ENCODE measurements at places on chromosomes 1 and 21.
A peak's percentile ranks its signal among the peaks of the same experiment; 100 is the strongest.

GRCh38 chr1:187504779-187505178 lies 676.0 kb downstream of the PLA2G4A start:
- no peak for DNase-seq

DNA sequence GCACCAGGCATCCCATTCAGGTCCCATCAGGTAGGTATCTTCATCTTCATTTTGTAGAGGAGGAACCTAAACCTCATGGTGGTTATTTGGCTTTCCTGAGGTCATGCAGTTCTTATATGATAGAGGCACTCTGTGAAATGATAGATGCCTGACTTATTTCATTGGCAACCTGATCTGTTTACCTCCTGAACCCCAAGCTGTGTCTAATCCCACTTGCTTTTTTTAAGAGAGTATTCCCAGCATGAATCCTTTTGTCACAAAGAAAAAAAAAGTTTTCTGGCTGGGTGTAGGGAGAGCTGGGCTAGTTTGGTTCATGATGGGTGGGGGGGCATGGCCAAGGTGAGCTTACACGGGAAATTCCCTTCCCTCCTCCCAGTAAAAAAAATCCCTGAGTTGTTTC lies 154.2 kb downstream of the TENT5C start:
- no peak for DNase-seq

DNA sequence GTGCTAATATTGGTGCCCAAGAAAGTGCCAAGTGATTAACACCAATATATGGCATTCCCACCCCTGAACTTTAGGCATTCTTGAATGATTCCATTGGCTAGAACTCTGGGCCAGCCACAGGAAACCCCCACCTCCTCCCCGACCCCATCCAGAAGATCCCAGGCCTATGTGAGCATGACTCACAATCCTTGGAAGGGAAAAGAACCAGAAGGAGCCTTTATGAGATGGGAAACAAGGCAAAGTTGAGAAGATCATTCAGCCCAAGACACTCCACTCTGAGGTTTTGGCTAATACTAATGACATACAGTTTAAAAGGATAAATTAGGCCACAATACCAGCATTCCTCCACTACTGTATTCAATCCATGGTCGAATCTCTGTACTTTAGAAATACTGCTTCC lies 21.8 kb downstream of the ELK4 start:
- DNase-seq = no peak

- no peak for DNase-seq
Observed at GRCh38 chr1:165628147-165628822, 2.7 kb upstream of the MGST3 start.

GRCh38 chr1:68675336-68675735 lies 178.5 kb upstream of the DEPDC1 start:
- no peak for DNase-seq

GRCh38 chr21:45049714-45050344 lies 24.6 kb upstream of the ADARB1 start:
- DNase-seq = no peak

DNA sequence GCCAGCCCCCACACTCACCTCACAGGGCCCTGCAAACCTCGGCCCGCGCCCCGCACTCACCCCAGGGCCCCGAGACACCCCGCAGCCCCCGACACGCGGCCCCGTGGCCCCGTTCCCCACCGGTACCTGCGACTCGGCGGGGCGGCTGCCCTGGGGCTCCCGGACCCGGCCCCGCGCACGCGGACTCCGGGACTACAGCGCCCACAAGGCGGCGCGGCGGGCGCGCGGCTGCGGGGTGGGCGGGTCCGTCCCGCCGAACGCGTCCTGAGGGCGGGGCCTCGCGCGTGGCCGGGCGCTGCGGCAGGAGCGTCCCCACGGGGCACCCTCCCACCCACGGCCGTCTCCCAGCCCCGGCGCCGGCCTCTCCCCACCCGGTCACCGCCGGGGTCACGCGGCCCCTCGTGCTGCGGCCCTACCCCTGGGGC lies at the start of gene SLC19A1:
Gene SLC19A1 (minus strand): TSS at position 199 of the 425 bp plus-strand sequence. CDS start 4,481 bp downstream, outside the sequence.
- peak; percentile 79 for DNase-seq

GRCh38 chr21:36981049-36981391 lies 14.6 kb upstream of the HLCS start:
- no peak for DNase-seq

DNA sequence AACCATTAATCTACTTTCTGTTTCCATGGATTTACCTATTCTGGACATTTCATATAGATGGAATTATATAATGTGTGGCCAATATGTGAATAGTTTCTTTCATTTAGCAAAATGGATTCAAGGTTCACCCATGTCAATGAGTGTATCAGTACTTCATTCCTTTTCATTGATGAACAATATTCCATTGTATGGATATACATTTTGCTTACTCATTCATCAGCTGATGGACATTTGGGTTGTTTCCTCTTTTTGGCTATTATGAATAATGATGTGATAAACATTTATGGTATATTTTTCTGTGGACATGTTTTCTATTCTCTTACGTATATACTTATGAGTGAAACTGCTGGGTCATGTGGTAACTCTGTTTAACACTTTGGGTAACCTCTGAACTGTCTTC lies 97.8 kb downstream of the SCMH1 start:
- DNase-seq = no peak

DNA sequence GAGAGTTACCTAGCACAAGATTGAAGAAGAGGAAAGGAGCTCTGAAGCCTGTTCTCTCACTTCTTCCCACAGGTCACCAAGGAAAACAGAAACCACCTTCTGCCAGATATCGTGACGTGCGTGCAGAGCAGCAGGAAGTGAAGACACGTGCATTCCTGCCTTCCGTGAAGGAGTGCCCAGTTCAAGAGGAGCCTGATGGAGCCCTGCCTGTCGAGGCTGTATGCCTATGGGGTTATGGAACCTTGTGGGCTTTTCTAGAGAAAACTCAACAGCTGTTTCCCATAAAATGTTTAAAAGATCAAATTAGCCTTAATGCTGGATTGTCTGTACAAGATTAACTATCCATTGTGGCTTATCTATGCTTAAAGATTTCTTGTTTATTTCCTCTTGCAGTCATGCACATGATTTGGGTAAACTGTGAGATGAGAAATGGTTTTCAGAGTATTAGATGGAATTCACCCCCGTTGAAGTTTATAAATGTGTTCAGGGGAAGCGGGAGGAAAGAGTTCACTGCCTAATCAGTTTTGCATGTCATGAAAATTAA lies 27.8 kb downstream of the NTPCR start:
- DNase-seq = peak; percentile 11

DNA sequence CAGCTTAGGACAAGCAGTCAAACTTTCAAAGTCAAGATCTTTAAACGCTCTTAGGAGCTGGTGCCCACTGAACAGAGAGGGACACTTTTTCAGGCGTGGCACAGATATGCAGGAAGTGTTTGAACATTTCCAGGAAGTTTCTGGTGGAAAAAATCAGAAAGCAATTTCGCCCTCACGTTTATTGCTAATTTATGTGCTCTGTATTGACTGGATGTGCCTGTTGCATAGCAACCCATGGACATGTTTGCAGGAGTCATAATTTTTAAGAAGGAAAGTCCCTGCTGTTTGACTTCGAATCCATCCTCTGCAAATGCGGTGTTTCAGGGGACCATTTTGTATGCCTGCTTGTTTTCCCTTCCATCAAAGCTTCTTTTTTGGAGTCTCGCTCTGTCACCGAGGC lies 239.9 kb upstream of the IRF2BP2 start:
- DNase-seq = no peak

- DNase-seq = no peak
Observed at GRCh38 chr1:222680080-222680479, 32.2 kb downstream of the AIDA start.

DNA sequence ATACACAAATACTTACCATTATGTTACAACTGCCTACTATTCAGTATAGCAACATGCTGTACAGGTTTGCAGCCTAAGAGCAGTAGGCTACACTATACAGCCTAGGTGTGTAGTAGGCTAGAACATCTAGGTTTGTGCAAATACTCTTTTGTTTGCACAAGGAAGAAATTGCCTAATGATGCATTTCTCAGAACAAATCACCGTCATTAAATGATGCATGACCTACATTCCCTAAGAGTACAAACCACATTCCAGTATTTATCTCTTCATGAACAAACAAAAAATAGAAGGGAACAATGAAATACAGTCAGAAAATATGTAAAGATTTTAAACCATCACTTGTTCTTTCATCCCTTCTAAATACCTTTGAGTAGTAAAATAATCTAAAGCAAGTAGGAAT lies 109.7 kb upstream of the HP1BP3 start:
- DNase-seq = no peak

- no peak for DNase-seq
Observed at GRCh38 chr21:34900376-34900775, 148.7 kb downstream of the RUNX1 start.

DNA sequence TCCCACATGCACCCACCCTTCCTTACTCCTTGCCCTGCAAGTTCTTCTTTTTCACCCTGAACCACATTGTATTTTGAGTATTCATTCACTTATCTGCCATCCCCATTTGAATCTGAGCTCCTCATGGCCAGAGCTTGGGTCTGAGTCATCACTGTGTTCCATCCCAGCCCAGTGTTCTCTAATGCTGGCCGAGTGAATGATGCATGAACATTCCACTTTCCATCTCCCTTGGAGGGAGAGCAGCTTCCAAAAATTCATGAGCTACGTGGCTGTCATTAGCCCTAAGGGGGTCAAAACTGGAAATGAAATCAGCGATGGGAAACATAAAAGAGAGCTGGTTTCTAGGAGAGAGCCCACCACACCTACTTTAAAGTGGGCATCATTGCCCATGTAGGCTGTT lies 187.0 kb upstream of the USP24 start:
- DNase-seq = no peak

DNA sequence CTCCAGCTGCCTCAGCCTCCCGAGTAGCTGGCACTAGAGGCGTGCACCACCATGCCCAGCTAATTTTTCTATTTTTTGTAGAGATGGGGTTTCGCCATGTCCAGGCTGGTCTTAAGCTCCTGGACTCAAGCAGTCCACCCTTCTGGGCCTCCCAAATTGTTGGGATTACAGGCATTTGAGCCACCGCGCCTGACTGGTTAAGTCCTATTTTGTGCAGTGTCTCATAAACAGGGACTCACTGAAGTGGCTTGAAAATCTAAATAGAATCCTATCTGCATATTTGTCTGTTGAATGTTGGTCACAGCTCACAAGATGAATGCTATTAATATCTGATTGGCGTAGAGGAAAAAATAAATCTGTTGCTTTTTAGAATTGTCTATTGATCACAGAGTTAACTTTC lies 5.9 kb upstream of the CHAF1B start:
- no peak for DNase-seq

GRCh38 chr21:27408826-27409225 lies 441.9 kb upstream of the ADAMTS5 start:
- no peak for DNase-seq

GRCh38 chr1:30627994-30628393 lies 95.4 kb downstream of the MATN1 start:
- no peak for DNase-seq

DNA sequence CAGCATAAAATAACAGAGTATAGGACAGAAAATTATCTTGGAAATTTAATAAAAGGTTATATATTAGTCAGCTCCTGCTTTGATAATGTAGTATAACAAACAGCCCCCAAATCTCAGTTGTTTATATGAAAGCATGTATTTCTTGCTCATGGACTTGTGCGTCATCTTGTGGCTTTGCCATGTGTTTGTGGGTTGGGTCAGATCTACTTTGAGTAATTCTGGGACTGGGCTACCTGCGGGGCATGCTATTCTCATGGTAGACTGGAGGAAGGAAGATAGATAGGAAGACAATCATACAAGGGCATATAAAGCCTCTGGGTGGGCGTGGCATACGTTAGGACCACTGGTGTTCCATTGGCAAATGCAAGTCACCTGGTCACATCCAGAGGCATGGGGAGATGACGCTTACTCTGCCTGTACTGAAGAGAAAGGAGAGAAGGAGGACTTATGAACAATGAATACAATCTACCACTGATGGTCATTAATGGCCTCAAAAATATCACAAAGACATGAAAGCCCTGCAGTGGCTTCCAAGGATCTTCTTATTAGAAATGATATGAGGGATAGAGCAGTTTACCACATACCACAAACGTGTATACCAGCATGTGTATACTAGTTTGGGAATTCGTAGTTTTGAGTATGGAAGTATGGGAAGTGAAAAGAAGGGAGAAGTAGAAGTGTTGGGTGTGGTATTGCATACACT lies 267.0 kb downstream of the DISC1 start:
- DNase-seq = no peak

DNA sequence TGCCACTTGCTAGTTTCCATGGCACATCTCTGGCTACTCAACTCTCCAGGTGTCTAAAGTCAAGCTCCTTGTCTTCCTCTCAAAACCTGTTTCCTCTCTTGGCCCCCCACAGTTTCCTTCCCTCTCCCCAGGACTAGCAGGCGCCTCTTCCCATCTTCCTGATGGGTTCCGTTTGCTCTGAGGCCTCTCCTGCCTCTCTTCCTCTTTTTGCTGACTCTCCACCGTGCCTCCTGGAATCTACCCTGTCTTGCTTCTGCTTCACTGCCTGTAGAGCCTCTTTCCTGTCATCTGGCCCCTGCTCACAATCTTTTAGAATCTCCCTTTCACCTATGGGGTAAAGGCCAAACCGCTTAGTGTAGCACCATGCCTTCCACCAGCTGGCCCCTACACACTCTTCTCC lies 21.8 kb upstream of the LHX4 start:
- no peak for DNase-seq

DNA sequence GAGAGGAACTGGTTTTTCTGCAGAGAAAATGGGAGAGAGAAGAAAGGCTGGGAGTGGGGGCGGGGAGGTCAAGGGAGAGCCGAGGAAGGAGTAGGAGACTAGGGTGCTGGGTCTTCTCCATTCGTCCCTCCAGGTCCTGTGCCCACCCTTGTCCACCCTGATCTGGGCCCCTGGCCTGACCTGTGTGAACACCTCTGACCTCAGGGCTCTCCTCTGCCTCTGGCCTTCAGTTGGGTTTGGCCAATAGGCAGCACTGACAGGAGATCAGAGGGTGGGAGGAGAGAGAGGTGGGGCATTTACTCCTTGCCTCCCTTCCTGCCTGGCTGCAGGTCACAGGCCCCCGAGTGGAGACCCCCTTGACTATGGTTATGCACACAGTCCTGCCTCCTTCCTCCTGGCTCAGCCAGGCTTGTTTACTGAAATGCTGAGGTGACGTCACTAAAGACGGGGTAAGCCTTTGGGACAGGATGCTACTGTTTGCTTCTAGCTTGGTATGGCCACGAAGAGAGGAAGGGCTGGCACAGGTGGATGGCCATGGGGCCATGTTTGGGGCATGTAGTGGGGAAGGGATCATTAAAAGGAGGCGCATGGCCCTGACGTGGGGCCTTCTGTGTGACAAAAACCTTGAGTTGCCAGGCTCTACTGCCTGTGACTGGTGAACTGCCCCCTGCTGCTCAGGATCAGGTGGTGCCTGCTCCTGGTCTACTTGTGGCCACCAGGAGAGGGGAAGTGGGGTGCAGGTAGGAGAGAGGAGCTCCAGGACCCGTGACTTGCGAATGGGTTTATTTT lies 248.7 kb upstream of the CSF3R start:
- no peak for DNase-seq

DNA sequence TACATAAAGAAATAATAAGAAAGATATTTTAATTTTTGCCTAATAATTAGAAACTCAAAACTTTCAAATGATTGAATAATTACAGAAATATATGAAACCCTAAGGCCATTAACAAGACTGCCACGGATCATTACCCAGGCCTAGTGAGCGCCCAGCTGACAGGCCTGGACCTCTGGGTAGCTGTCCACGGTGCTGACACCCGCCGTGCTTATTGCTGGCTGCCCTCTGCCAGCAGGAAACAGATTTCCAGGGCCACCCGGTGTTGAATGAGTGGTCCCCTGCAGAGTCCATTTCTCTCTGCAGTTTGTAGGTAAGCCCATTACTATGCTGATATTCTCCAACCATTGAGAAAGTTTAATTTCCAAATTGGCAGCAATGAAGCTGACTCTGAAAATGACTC lies 254.4 kb upstream of the GJB5 start:
- DNase-seq = no peak
